Fibroblast of skin of right biceps (primary cell): ENCODE measurements at places on chromosomes 7 and 10.

- no peak for DNase-seq
These were observed 64.9 kb downstream of the STEAP1B start for GRCh38 chr7:22435105-22435504.

- peak; percentile 35 for DNase-seq
These were observed 201.6 kb downstream of the MBL2 start for GRCh38 chr10:52571018-52571417.

- DNase-seq: no peak
These were observed 41.5 kb downstream of the CYP17A1 start for GRCh38 chr10:102795453-102796406.

DNA sequence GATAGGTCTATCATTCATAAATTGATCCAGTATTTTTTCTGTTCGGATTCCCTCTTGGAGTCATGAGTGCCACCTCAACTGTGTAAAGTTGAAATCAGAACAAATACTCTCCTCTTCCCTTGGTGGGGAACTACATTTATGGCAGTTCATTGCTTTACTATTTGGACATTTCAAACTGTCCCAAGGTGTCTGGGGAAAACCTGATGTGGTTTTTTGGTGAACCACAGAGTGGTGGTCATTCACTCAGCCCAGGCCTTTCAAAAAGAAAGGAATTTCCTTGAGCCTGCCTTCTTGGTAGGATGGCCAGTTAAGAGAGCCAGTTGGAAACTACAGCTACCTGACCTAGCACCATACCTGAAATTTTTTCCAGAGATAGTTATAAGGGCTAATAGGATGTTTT is 59.0 kb downstream of the ABCB1 start:
- DNase-seq: no peak

- no peak for DNase-seq
These were observed 22.3 kb upstream of the TSPAN33 start for GRCh38 chr7:129122078-129122750.

DNA sequence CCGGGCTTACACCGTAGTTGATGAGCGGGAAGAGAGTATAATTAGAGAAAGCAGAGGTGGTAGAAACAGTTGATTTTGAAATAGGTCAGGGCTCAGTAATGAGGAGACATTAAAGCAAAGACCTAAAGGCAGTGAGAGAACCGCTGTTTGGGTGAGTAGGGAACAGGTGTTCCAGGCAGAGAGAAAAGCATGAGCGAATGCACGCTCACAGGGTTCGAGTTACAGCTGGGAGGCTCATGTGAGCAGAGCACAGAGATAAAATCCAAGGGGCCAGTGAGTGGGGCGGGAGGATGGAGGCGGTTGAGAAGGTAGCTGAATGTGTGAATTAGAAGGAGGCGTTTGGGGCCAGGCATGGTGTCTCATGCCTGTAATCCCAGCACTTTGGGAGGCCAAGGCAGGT is 39.9 kb downstream of the APBB1IP start:
- DNase-seq: no peak
